ENCODE measurements at places on chromosomes 11 and 22.

DNA sequence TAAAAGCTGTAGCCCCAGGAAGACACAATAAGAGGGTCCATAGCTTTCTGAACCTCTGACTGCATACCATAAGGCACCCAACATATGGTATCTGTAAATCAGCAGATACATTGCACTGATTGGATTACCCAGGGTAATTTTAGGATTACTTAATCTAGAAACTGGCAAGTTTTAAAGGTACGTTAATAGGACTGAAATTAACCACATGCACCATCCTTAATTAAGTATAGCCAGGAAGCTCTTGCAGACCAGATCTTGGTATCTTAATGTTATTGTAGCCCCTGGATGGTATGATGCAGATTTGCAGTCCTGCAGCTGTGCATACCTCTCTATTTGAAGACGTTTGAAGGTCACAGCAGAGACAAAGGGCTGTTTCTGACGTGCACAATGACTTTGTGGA, 72.8 kb downstream of the ARHGAP42 start:
- H3K36me3 ChIP-seq = no peaks in the 10 kb centered on the region
- H3K4me1 ChIP-seq = no peaks in the 10 kb centered on the region
- no peaks in the 10 kb centered on the region for H3K27me3 ChIP-seq
- H3K27ac ChIP-seq = no peak overlapping the region
- no peak overlapping the region for H3K4me3 ChIP-seq
- DNase-seq = no peak

GRCh38 chr11:65997286-65997685, 4.7 kb downstream of the EIF1AD start:
- DNase-seq = no peak
- H3K36me3 ChIP-seq = peaks cover 6% of the 10 kb centered on the region
- peaks cover 5% of the 10 kb centered on the region for H3K4me1 ChIP-seq
- H3K27me3 ChIP-seq = no peaks in the 10 kb centered on the region
- no peak overlapping the region for H3K27ac ChIP-seq

DNA sequence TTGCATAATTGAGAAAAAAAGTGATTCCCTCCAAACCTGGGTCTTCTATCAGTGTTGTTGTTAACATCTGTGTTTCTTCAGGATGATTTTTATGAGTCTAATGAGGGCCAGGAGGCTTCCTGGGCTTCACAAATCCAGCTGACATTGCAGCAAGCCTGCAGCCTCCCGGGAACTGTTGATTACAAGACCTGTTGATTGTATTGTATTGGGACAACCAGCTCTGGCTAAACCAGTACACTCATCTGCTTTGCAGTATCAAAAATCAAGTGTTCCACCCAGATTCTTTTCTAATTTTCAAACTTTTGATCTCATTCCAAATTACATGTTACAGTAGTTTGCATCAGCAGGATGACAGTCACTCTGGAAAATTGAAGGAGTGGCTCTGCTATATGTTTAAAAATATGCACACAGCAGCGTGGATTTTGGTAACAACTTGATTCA, 16.1 kb upstream of the PRSS23 start:
- no peak for DNase-seq
- no peak overlapping the region for H3K4me3 ChIP-seq
- H3K27me3 ChIP-seq = peaks cover 10% of the 10 kb centered on the region
- H3K36me3 ChIP-seq = no peaks in the 10 kb centered on the region

- peaks cover 22% of the 10 kb centered on the region for H3K4me1 ChIP-seq
- DNase-seq = no peak
- peak overlapping the region; percentile 81 for H3K27ac ChIP-seq
- peak overlapping the region; percentile 37 for H3K4me3 ChIP-seq
- H3K27me3 ChIP-seq = no peaks in the 10 kb centered on the region
Observed at GRCh38 chr11:66068923-66069714, 953 bp upstream of the PACS1 start.
